Activated CD4-positive, alpha-beta T cell treated with anti-CD3 and anti-CD28 coated beads, Interleukin-2, amount 50 U/mL, for 1 hour (primary cell): ENCODE measurements at places on chromosomes 7 and 10.

GRCh38 chr10:18743926-18744325 lies 84.7 kb downstream of the ARL5B start:
- DNase-seq, result no peak

DNA sequence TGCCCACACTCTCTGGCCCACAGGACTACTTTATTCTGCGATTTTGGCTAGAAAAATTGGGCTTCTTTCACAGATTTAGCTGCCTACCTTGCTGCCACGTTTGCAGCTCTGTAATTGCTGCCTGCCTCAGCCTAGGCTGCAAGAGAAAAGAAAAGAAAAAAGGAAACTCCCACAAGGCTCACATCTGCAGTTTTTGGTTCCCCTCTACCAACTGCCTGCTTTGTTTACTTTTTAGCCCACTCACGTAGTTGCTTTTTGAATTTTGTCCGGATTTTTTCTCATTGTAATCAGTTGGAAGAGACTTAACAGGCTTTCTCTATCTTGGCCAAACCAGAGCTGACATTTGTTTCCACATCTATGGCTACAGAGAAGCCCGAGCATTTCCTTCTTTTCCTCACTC lies 24.3 kb downstream of the SUN3 start:
- no peak for DNase-seq

DNA sequence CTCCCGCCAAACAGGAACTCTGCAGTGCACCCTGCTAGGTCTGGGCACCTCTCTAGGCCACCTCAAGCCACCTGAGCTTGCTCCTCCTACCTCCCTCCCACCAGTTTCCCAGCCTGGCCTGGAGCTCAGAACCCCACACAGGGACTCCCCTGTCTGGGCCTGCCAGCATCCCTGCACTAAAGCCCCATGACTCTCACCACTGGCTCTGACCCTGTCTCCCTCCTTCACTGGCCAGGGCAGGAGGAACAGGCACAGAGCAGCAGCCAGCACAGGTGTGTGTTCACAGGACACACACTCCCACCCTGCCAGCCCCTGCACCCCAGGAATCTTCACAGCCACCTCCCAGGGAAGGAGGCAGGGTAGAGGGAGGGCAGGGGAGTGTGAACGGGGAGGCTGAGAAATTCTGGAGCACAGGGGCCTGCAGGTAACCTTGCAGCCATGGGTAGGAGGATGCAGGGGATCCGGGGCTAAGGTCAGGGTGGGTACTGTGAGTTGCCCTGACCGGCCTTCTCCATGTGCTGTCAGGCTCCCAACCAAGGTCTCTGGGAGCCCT lies 13.9 kb upstream of the ANTXRL start:
- no peak for DNase-seq

GRCh38 chr10:13371897-13372470 lies 23.9 kb upstream of the SEPHS1 start:
- peak; percentile 40 for DNase-seq

DNA sequence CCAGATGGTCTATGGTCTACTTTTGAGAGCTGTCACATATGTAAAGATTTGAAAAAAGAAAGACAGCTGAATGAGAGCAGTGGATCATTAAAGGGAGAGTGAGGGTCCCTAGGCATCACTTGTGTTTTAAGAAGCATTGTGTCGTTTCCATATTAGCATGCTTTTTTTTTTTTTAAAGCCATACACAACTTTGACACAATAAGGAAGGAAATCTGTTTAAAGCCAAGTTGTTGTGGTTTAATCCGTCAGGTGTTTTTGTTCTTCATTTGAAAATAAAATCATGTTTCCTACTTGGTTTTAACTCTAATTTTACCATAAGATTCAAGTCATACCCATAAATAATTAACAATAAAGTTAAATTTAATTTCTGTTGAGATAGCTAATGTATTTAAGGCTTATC lies 53.5 kb downstream of the MDFIC start:
- DNase-seq, result no peak

GRCh38 chr10:104339469-104340110 lies 1.3 kb upstream of the ITPRIP start:
- DNase-seq, result no peak

DNA sequence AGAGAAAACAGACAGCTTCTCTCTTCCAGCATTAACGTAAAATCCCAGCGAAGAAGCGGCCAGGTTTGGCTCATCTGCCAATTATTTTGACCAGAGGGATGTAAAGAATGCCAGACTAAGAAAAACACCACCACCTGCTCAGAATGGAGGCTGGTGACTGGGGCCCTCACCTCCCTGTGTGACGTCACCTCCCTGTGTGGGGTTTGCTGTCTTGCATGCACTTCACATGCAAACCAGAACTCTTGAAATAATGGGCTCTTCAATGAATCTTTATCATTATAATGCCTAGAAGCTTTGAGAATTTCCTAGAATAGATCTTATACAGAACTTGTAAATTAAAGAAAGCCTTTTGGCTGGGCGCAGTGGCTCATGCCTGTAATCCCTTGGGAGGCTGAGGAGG lies 101.8 kb upstream of the WAC start:
- DNase-seq, result no peak

- peak; percentile 6 for DNase-seq
Measured at GRCh38 chr10:15370212-15370855, 755 bp downstream of the FAM171A1 start.

DNA sequence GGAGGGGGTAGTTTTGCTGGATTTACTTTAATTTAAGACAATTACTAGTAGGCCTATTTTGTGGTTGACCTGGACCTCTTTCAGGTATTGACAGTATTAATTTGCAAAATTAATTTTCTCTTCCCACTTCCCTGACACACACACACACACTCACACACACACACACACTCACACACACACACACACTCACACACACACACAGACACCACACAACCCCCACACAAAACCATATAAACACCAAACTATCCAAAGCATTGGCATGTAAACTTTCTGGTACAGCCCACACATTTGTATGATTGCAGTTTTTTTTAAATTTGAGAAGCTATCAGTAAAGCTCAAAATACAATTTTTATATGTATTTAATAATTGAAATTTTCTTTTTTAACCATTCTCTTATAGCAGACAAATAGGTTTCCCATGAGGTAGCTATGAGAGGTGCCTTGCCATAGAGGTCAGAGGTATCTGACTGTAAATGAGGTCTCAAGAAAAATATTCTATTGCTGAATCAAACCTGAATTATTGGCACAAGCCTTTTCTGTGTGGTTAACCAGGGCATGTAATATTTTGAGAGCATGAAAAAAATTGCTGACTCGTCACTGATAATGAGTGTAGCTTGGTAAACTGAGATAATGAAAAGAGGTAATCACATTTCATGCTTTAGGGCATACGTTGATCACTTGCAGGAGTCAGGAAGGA lies 306.5 kb downstream of the GATA3 start:
- DNase-seq, result no peak

GRCh38 chr10:119608316-119609155 lies 11.8 kb upstream of the TIAL1 start:
- DNase-seq, result peak; percentile 30

DNA sequence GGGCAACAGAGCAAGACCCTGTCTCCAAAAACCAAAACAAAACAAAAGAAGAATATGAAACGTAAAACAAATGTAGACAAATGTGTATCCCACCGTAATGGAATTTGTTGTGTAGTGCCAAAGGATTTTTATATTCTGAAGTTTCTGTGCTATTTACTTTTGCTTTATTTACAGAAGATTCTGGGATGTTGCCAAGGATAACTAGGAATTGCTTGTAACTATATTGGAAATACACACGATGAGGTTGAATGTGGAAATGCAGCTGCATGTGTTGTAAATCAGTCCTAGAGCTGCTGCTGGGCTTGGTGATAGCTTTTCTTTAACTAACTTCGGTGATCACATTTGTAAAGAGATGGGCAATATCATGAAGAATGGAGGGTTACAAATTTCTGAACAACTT lies 39.5 kb downstream of the GALNT17 start:
- no peak for DNase-seq

DNA sequence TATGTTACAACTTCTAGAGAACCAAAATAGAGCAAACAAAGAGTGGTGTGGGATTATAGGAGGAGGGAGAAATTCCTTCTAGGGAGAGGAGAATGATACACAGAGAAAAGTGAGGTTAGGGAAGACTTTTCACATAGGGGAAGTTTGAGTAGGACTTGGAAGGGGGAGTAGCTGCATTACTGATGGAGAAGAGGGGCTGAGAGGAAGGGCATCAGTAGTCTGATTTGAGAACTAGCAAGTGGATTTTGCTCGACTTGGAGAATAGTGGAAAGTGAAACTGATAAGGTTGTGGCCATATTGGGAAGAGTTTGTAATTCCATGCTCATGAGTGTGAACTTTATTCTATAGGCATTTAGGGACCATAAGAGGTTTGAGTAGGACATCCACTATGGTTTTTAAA lies 6.1 kb downstream of the NRF1 start:
- no peak for DNase-seq

GRCh38 chr7:153413199-153413539 lies 639.0 kb upstream of the DPP6 start:
- DNase-seq, result no peak

- no peak for DNase-seq
Measured at GRCh38 chr10:43258211-43258561, 8.7 kb downstream of the RASGEF1A start.

DNA sequence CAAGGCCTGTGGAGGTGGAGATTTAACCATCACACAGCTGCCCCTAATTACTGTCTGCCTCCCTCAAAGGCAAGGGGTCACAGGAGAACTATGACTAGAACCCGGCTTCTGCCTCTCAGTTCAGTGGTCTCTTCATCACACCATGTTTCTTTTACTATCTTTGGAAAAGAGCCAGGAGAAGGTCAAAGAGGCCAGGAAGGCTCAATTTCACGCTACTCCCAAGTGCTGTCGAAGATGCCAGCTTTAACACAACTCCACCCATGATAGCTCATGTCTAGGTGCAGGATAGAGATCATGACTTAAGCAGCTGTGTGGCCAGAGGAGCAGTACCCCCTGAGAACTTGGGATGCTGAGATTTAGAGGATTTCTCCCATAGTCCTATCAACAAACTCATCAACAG lies 60.5 kb upstream of the OPALIN start:
- no peak for DNase-seq

- no peak for DNase-seq
Measured at GRCh38 chr10:71811351-71811750, 38.0 kb upstream of the VSIR start.

DNA sequence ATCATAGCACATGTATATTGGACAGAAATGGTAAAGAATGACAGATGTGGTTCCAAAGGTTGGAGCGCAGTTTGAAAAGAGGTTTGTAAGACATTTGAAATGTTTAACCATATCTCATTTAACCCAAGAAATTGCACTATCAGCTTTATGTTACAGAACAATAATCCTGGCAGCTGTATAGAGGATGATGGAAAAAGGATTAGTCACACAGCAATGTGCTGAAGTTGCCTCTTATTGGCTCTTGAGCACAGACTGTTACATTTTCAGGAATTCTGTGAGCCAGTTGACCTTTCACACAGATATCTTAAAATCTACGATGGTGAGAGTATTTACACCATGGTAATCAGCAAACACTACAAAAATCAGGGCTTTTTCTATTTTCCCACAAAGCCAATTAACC lies 3.9 kb downstream of the COG5 start:
- no peak for DNase-seq

DNA sequence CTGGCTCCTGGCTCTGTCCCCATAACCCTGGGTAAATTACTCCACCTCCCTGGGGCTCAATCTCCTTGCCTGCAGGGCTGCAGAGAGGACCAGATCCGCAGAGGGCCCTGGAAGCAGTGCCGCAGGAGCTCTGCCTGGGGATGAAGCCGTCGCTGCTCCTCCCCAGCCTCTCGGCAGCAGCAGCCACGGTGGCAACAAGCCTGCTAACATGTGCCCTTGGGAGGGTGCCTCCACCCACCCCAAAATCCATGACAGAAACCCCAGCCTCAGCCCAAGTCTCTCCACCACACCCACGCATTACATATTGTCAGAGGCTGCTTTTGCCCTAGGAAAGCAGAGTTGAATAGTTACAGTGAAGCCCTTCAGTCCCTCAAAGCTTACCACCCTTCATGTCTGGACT lies 486.4 kb upstream of the FOXK1 start:
- DNase-seq, result no peak

DNA sequence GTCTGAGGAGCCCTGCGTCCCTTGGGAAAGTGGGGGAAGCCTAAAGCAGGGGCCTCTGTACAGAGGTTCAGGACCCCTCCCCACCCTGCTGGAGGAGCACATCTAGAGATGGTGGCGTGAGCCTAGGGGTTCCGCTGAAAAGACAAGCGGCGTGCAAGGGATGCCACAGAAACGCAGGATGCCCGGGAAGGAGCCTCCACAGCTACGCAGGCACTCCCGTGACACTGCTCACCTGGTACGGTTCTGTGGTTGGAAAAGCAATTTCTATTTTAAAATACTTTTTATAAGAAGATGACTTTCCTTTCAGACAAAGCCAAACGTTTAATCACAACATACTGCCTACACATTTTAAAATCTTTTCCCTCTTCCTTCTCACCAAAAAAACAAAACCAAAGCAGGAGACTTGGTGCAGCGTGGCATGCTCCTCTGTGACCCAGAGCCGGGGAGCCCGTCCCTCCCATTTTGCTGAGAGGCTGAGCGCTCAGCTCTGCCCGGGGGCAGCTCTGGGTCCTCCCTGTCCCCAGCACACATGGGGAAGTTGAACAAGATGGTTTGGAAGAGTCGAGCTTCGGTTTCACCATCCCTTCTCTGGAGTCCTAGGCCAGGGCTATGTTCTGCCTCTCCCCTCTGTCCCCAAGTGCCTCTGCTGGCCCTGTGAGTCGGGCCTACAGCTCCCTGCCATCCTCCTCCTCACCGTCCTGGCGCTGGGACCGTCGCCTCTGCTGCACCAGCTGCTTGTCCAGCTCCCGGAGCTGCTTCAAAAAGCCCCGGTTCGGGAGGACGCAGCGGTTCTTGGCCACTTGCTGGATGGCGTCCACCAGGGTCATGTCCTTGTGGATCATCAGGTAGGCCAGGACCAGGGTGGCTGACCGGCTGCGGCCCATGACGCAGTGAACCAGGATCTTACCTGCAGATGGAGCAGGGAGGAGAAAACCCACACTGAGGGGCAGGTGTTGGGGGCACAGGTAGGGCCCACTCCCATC lies 74.0 kb upstream of the SAMD8 start:
- no peak for DNase-seq

- no peak for DNase-seq
Measured at GRCh38 chr7:73899731-73900142, 38.8 kb downstream of the TMEM270 start.

- DNase-seq, result no peak
Measured at GRCh38 chr7:104983076-104983577, 30.9 kb upstream of the KMT2E start.

GRCh38 chr10:26464632-26465280 lies 26.6 kb downstream of the APBB1IP start:
- DNase-seq, result no peak

- DNase-seq, result no peak
Measured at GRCh38 chr10:17007418-17007770, 122.2 kb downstream of the CUBN start.

DNA sequence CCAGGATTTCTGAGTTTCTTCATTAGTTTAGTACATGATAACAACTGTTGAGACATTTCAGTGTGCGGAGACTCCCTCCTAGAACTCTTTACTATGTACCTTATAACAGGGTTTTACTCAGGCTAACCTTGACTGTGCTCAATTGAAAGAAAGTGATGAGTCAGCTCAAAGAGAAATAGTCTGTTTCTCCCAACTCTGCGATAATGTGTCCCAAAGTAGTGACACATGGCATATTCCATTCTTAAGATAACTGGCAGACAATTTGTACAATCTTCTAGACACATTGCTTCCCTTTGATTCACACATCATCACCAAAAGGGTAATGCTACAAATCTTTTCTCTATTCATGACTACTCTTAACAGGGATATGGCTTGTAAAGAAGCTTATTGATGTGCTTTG lies 645.2 kb downstream of the AUTS2 start:
- DNase-seq, result no peak

- DNase-seq, result no peak
Measured at GRCh38 chr10:63673846-63674245, 152.6 kb downstream of the REEP3 start.
